ENCODE measurements at places on chromosomes 4 and X. TPM values are rescaled to one million over a fixed set of nuclear protein-coding genes. Genes with fewer than 3 reads are reported as not detected.

DNA sequence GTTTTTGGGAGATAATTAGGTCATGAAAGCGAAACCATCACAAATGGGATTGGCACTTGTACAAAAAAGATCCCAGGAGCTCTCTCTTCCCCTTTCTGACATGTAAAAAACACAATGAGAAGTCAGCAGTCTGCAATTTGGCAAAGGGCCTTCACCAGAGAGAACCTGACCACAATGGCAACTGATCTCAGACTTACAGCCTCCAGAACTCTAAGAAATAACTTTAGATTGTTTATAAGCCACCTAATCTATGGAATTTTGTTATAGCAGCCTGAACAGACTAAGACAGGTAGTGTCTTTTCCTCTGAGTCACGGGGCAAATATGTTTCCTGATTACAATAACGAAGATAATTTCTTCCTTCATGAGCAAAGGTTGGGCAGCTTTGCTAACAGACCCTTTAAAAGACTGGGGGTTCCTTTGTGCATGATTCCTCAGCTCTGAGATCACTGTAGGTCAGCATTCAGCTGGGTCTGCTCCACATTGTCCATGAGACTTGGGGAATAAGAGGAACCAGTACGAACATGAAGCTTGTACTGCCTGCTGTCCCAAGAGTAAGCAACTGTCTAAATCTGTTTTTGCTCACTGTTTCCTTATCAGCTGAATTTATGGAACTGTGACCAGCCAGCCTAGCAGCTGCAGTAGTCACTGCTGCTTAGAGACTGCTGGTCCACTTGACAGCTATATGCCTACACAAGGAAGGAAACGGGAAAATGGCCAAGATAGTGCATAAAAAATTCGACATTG lies 191.6 kb downstream of the ANAPC10 start:
- H3K4me3 ChIP-seq = no peak overlapping the region
- H3K27me3 ChIP-seq = peaks cover 2% of the 10 kb centered on the region
- no peaks in the 10 kb centered on the region for H3K36me3 ChIP-seq
- DNase-seq = no peak

DNA sequence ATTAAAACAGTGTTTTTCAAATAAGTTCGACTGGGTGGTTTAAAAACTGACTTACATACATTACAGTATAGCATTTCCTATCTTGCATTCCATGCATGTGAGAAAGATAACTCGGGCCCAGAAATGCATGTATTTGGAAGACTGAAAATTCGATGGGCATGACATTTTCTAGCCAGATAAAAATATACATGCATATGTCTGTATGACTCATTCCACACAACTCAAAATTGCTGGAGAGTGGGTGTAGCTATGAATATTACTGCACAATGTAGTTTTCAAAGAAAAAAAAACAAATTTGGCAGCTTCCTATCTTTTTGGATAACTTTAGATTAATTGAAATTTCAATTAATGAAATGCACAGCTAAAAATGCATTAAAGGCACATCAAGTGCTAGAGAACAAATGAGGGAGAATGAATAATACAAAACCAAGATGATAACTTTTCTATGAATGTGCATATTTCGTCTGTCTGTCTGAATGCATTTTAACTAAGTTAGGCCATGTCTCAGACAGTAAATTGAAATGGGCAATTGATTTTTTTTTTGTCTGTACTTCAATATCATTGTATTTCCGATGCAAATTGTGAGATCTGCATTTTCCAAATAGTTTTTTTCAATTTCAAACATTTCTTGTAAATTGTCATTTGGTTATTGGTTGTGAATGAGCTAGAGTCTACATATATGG lies 54.5 kb upstream of the GABRA2 start:
- no peaks in the 10 kb centered on the region for H3K36me3 ChIP-seq
- H3K27ac ChIP-seq = no peak overlapping the region
- H3K27me3 ChIP-seq = no peaks in the 10 kb centered on the region
- no peak overlapping the region for H3K4me3 ChIP-seq
- H3K4me1 ChIP-seq = no peaks in the 10 kb centered on the region

DNA sequence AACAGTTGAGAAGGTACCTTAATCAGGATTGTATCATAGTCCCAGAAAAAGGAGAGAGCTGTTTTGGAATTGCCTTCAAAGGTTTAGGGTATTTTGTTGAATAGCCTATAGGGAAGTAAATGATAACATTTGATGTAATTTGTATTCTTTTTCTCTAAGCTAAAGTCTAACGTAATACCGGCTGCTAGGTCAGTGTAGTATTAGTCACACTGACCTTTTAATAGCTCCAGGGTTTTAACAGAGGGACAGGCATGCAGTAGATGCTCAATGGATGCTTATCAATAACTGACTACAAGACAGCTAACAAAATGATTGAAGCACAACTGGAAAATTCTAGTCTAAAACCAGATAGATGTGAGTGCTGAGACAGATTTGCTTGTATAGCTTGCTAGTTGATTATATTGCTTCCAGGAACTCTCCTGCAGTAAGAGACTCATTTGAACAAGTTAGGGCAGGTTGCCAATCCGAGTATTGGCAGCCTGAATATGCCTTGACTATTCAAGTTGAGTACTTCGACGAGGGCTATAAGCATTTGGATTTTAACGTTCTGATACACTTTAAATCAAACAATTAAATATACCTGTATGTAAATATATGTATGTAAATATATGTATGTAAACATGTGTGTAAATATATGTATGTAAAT lies 16.5 kb upstream of the PNPLA4 start:
- no peak overlapping the region for H3K27ac ChIP-seq
- no peak for DNase-seq
- no peaks in the 10 kb centered on the region for H3K27me3 ChIP-seq
- no peak overlapping the region for H3K4me3 ChIP-seq
- no peaks in the 10 kb centered on the region for H3K36me3 ChIP-seq

- no peak overlapping the region for H3K4me3 ChIP-seq
- H3K27ac ChIP-seq = no peak overlapping the region
- H3K36me3 ChIP-seq = no peaks in the 10 kb centered on the region
- H3K4me1 ChIP-seq = no peaks in the 10 kb centered on the region
- peaks cover 2% of the 10 kb centered on the region for H3K27me3 ChIP-seq
Measured at GRCh38 chr4:72744103-72744725, 175.2 kb upstream of the ADAMTS3 start.

- H3K27me3 ChIP-seq = peaks cover 5% of the 10 kb centered on the region
- no peak overlapping the region for H3K27ac ChIP-seq
- no peak for DNase-seq
- H3K4me1 ChIP-seq = no peaks in the 10 kb centered on the region
- no peaks in the 10 kb centered on the region for H3K36me3 ChIP-seq
Measured at GRCh38 chr4:119589165-119589564, 39.4 kb downstream of the PDE5A start.

The YIPF6 gene
- total RNA-seq = 15.7 TPM

The ADAM29 gene
- not detected for total RNA-seq

The CXCL1 gene
- not detected for total RNA-seq

The SNX12 gene
- 49.0 TPM for total RNA-seq

The GAGE12C gene
- not detected for total RNA-seq

The CT45A2 gene
- total RNA-seq = not detected
